ENCODE measurements at places on chromosomes 2 and 18.

- peak; percentile 79 for DNase-seq
Measured at GRCh38 chr2:193837111-193837738, 1642.5 kb upstream of the TMEFF2 start.

DNA sequence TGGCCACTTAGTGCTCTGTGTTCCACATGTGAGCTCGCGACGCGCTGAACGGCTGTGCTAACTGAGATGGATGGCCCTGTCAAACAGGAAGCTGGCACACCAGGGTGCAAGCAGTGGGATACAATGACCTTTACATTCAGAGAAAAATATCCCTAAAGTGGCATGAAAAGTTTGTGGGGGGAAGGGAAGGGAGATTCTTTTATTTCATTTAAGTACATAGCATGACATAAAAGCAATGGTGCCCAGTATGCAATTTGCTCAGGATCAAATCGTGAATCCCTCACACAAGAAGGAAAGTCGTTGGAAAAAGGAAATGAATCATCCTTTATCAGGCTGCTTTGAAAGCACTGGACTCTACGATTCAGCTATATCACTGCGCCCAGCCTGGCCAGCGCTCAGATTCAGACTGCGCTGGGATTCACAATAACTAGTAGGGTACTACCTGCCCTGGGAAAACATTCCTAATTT lies 26.0 kb downstream of the SATB2 start:
- DNase-seq = peak; percentile 38

DNA sequence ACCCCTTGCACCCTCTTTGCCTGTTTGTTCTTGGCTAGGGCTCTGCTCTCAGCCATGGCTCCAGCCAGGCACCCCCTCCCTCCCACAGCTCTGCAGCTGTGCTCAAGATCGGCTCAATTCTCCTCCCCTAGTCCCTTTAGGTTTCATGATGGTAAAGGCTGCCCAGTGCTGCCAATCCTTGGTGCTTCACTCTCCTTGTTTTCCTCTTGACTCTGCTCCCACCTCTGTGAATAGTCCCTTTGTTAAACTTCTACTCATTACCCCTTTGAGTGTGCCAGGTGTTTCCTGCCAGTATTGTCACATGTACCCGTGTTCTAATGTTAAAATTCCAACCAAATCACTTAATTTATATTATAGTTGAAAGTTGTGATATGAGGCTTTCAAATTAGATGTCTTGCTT lies 101.0 kb upstream of the CERS6 start:
- DNase-seq = no peak

DNA sequence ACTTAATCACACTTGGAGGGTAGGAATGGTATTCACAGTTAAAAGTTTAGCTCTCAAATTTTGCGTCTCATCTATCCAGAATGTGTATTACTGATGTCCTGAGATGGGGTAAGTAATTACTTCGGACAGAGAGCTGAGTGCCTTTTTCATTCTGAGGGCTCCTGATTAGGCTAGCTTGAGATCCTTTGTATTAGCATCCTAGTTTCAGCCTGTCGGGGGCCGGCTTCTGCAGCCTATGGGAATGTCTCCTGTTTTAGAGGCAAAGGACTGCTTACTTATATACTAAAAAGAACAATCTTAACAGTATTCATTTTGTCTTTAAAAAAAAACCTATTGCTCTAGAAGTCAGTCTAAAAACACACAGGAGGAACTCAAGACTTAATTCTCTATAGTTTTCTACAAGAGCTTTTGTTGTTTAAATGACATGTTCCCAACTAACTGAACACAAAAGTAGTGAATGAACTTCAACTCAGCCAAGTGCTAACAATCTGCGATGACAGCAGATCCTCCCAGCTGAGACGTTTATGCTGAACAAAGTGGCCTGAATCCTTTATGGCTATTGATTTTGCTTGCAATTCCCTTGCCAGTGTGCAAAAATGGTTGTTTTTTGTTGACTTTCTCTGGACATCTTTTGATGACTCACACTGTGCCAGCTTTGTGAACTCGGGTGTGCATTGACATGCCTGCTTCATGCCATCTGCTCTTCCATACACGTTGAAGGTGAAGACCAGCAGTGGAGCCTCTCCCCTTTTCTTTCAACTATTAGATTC lies 118.7 kb downstream of the LYPD6B start:
- DNase-seq = no peak

DNA sequence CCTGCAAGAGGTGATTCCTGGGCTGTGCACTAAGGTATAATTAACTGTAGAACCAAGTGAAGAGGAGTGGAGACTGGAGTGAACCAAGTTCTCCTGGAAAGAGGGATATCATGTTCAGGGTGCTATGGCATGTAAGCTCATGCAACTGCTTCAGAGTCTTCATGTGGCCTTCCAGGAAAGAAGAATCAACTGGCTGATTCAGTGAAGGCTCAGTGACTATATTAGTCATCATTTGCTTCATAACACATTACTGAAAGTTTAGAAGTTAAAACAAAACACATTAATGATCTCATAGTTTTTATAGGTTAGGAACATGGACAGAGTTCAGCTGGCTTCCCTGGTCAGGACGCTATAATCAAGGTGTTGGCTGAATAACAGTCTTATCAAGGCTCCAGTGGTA lies 1200.8 kb upstream of the GYPC start:
- DNase-seq = peak; percentile 4

GRCh38 chr2:109131777-109132176 lies 2.8 kb downstream of the SH3RF3 start:
- no peak for DNase-seq

GRCh38 chr18:30987467-30988241 lies 54.9 kb downstream of the DSC3 start:
- no peak for DNase-seq

DNA sequence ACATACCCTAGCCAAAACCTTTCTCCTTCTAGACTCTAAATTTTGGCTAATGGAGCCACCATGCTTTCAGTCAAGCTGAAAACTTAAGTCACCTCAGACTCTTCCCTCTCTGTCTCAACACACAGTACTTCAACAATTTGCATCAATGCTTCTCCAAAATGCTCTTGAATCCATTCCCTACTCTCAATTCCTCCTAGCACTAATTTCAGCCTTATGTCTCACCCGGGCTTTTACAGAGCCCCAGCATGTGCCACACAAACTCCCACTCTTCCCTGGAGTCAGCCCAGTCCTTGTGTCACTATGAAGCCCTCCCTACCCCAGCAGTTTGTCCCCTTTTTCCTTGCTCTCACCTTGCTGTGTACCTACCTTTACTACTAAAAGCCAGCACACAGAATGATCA lies 38.7 kb downstream of the AAK1 start:
- no peak for DNase-seq

GRCh38 chr18:32549248-32550110 lies 78.8 kb upstream of the GAREM1 start:
- DNase-seq = peak; percentile 25
